Cardiac muscle cell (in vitro differentiated cells and primary cell): ENCODE measurements at places on chromosomes 2 and 18. TPM values are rescaled to one million over a fixed set of nuclear protein-coding genes. Genes with fewer than 3 reads are reported as not detected.

DNA sequence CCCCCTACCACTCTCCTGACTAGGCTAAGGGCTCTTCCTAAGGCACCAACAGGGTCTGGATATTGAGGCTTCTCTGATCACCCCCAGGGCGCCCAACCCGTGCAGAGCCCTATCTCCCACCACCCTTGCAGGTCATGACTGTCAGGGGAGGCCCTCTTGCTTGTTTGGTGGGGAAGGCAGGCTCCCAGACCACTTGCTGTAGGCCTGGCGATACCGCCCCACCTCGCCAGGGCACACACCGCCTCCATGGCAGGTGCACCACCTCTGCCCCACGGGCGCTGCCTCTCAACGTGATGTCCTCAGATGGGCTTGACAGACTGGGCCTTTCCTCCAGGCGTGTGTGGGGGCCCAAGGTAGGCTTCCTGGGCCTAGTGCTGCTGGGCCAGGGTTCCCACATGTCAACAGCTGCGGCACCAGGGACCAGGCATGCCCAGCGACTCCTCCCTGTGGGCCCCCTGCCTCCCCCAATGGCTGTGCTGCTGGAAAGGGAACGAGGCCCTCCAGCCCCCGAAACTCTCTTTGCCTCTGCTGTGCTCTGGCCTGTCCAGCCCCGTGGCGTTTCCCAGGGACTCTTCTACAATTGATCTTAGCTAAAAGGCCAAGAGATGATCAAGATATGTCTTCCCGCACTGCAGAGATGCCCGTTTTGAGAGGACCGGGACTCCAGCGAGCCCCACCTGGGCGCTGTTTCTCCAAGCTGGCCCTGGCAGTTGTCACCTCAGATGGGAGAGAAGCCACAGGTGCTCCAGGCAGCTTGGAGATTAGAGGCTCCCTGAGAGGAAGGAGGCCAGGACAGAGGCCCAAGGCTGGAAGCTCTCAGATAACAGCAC is 7.5 kb downstream of the NPPC start:
- no peak overlapping the region for H3K4me3 ChIP-seq
- no peak overlapping the region for H3K27ac ChIP-seq
- H3K4me1 ChIP-seq = no peaks in the 10 kb centered on the region
- no peaks in the 10 kb centered on the region for H3K36me3 ChIP-seq
- peaks cover 19% of the 10 kb centered on the region for H3K27me3 ChIP-seq

The TMEM131 gene
- total RNA-seq = 15.3 and 19.1 TPM in 2 replicates

DNA sequence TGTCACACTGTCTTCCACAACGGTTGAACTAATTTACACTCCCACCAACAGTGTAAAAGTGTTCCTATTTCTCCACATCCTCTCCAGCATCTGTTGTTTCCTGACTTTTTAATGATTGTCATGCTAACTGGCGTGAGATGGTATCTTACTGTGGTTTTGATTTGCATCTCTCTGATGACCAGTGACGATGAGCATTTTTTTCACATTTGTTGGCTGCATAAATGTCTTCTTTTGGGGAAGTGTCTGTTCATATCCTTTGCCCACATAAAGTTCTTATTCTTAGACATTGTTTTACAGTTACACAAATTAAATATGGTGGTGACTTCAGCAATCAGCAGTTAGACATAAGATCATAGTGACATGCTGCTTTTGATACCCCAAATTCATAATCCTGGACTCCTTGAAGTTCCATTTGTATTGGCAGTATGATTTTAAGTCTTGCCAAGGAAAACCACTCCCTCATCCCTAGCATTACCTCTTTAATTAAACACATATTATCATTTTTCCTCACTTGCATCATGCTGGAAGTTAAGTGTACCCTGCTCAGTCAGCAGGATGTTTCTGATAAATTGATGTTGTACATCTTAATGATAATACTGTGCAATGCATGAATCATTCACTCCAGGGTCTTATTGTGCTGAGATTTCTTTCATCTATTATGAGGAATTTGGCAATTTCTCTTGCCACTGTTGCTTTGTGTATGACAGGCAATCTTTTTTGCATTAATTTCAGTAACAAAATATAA is 67.6 kb upstream of the STAT1 start:
- H3K36me3 ChIP-seq = no peaks in the 10 kb centered on the region
- H3K27me3 ChIP-seq = no peaks in the 10 kb centered on the region
- no peaks in the 10 kb centered on the region for H3K4me1 ChIP-seq

GRCh38 chr2:158489366-158490112 is 32.8 kb downstream of the PKP4 start:
- no peak for DNase-seq
- no peak overlapping the region for H3K4me3 ChIP-seq
- no peaks in the 10 kb centered on the region for H3K27me3 ChIP-seq
- H3K36me3 ChIP-seq = no peaks in the 10 kb centered on the region

The LRATD1 gene
- total RNA-seq = 1.1 and 1.5 TPM in 2 replicates

The ANTXR1 gene
- 26.8 and 36.0 TPM in 2 replicates for total RNA-seq

GRCh38 chr2:60075048-60075447 is 478.4 kb downstream of the BCL11A start:
- no peaks in the 10 kb centered on the region for H3K27me3 ChIP-seq
- no peak for DNase-seq
- no peaks in the 10 kb centered on the region for H3K36me3 ChIP-seq
- H3K4me1 ChIP-seq = peaks cover 11% of the 10 kb centered on the region
- H3K4me3 ChIP-seq = no peak overlapping the region
